ENCODE measurements at places on chromosomes 5 and 9. TPM values are rescaled to one million over a fixed set of nuclear protein-coding genes. Genes with fewer than 3 reads are reported as not detected.

The CARTPT gene
- total RNA-seq = 0.34 TPM

DNA sequence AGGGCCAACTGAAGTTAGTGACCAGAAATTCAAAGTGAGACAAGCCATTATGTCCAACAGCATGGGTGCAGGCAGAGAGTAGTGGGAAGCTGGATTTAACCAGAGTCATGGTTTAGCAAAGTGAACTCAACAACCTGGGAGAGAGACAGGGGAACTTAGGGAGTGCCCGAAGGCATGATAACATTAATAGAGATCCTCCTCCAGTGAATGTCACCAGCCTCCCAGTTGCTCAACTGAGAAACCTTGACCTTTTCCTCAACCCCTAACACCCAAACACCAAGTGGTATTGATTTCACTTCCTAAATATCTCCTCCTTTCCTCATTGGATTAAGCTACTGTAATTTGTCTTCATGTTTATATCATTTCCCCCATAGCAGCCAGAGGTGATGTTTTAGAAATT, 42.6 kb downstream of the HMGCS1 start:
- DNase-seq = no peak

GRCh38 chr9:127520941-127521918, 69.9 kb downstream of the LRSAM1 start:
- DNase-seq = peak; percentile 82

The ANKDD1B gene
- 0.36 TPM for total RNA-seq

The IQGAP2 gene
- 9.2 TPM for total RNA-seq

The LEAP2 gene
- total RNA-seq = 1.5 TPM

The RASEF gene
- not detected for total RNA-seq

GRCh38 chr5:75509546-75509945, 1.9 kb downstream of the CERT1 start:
- no peak for DNase-seq

Data from right cardiac atrium (tissue), 5 donors.